ENCODE measurements at places on chromosomes 13 and 19. TPM values are rescaled to one million over a fixed set of nuclear protein-coding genes. Genes with fewer than 3 reads are reported as not detected.

GRCh38 chr19:7669641-7670040, 792 bp downstream of the RETN start:
- H3K36me3 ChIP-seq = no peaks in the 10 kb centered on the region
- no peak for DNase-seq
- no peaks in the 10 kb centered on the region for H3K4me1 ChIP-seq
- H3K27ac ChIP-seq = peak overlapping the region; percentile 54
- H3K27me3 ChIP-seq = no peaks in the 10 kb centered on the region
- peak overlapping the region; percentile 5 for H3K4me3 ChIP-seq

DNA sequence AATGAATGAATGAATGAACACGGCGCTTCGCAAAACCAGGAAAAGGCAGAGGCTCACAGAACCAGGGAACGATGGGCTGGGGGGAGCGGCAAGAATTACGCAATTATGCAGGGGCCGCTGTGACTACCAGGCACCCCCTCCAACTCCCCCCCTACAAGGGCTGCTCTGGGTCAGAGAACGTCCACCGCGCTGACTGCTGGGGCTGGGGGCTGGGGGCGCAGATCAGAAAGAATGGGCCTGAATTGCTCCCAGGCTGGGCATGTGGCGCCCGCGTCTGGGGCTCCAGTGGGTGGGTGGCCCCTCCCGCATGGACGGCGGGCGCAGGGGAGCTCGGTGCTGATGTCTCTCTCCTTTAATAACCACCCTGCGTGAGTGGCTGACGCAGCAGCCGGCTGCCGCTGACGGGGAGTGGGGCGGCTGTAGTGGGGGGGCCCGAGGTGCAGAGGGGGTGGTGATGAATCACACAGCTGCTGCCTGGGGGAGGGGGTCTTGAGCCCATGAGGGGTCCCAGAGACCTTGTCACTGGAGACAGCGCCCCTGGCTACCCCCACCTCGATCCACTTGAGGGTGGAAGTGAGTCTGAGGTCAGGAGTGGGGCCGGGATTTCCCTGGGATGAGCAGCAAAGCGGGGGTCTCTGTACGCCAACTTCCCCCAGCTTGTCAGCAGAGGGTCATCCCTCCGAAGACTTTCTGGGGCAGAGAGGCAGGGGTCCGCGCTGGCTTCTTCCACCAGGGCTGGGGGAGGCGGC, 1.5 kb upstream of the CIRBP start:
- peak overlapping the region; percentile 51 for H3K4me3 ChIP-seq
- DNase-seq = no peak
- peaks cover 77% of the 10 kb centered on the region for H3K4me1 ChIP-seq
- no peaks in the 10 kb centered on the region for H3K27me3 ChIP-seq

- H3K4me1 ChIP-seq = peaks cover 14% of the 10 kb centered on the region
- H3K27ac ChIP-seq = no peak overlapping the region
- H3K4me3 ChIP-seq = no peak overlapping the region
- H3K36me3 ChIP-seq = no peaks in the 10 kb centered on the region
- no peaks in the 10 kb centered on the region for H3K27me3 ChIP-seq
- no peak for DNase-seq
These were observed 290.9 kb downstream of the KCNRG start for GRCh38 chr13:50306156-50306555.

DNA sequence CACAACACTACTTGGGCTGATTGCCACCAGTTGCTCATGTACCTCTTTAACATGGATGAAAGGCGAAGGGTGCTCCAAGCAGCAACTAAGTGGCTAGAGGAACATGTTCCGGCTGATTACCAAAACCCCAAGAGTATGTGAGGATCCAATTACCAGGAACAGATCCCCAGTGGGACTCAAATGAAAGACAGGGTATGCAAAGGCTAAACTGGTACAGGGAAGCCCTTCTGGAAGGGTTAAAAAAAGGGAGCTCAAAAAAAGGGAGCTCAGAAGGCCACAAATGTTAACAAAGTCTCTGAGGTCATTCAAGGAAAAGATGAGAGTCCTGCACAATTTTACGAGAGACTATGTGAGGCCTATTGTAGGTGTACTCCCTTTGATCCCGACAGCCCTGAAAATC, 604.7 kb downstream of the UQCRFS1 start:
- no peak for DNase-seq
- no peaks in the 10 kb centered on the region for H3K4me1 ChIP-seq
- H3K36me3 ChIP-seq = no peaks in the 10 kb centered on the region
- H3K4me3 ChIP-seq = no peak overlapping the region

DNA sequence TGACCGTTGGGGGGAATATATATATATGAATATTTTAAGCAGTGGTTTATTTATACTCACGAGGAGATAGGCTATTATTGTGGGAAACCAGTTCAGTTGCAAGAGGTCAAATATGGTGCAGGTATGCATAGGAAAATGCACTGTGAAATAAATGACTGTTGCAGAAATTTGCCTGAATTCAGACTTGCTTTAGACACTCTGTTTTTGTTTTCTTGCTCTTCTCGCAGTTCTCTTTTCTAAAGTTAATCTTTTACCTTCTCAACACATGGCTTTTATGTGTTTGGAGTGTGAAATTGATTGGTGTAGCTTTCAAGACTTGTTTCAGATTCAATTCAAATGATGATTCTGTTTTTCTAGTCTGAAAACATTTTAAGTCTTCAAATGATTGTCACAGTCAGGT, 109.7 kb downstream of the LRCH1 start:
- no peaks in the 10 kb centered on the region for H3K36me3 ChIP-seq
- peaks cover 60% of the 10 kb centered on the region for H3K4me1 ChIP-seq
- no peaks in the 10 kb centered on the region for H3K27me3 ChIP-seq
- no peak for DNase-seq
- no peak overlapping the region for H3K27ac ChIP-seq
- no peak overlapping the region for H3K4me3 ChIP-seq

ADPRHL1 gene
- 3.0 TPM for total RNA-seq

- no peak overlapping the region for H3K27ac ChIP-seq
- no peaks in the 10 kb centered on the region for H3K36me3 ChIP-seq
- peaks cover 60% of the 10 kb centered on the region for H3K4me1 ChIP-seq
- peak; percentile 77 for DNase-seq
These were observed 10.7 kb downstream of the C19orf25 start for GRCh38 chr19:1468274-1468820.

AMH gene
- 4.8 TPM for total RNA-seq

DNA sequence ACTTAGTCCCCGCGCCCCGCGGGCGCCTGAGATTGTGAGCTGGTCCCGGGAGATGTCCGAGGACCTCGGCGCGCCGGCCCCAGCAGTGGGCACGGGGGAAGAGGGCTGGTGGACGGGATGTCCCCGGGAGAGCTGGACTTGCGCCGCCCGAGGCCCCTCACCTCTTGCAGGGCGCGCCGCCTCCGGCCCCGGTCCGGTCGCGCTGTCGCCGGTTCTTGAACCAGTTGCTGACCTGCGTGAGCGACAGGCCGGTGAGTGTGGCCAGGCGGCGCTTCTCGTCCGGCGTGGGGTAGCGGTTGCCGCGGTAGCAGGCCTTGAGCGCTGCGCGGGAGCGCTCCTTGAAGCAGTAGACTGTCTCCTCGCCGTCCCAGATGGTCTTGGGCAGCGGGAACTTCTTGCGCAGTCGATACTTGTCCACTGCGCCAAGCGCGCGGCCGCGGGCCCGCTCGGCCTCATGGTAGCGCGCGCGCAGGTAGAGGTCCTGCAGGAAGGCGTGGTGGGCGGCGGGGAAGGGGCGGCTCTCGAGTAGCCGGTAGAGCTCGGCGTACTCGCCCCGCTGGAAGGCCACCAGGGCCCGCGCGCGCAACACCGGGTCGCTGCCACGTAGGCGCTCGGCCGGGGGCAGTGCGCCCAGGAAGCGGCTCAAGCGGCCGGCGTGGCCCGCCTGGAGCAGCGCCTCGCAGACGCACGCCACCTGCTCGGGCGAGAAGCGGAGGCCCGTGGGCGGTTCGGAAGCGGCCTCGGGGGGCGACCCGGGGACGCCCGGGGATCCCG, 984 bp downstream of the SIX5 start:
- H3K4me1 ChIP-seq = peaks cover 42% of the 10 kb centered on the region
- H3K4me3 ChIP-seq = peak overlapping the region; percentile 78
- no peaks in the 10 kb centered on the region for H3K36me3 ChIP-seq
- H3K27ac ChIP-seq = peak overlapping the region; percentile 95

ZNF66 gene
- total RNA-seq = 6.2 TPM

GRCh38 chr19:13996928-13997630, 9.0 kb downstream of the RFX1 start:
- peak; percentile 17 for DNase-seq
- H3K4me1 ChIP-seq = peaks cover 2% of the 10 kb centered on the region
- no peak overlapping the region for H3K27ac ChIP-seq
- no peak overlapping the region for H3K4me3 ChIP-seq

DNA sequence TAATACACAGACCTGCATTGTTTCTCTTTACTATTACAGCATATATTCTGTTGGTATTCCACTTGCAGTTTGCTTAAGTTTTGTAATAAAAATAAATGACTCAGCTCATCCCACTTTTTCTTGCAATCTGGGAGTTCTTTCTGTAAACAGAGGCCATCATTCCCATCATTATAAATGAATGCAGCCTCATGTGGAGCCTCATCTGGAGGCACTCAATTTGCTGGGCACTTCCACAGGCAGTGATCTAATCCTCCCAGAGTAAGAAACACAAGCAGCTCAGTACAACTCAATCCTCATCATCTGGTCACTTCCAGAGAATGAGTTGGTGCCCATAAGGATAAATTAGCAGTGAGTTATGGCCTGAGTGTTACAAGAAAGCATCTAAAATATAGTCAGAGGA, 2801.9 kb downstream of the PCDH9 start:
- DNase-seq = no peak
- no peaks in the 10 kb centered on the region for H3K4me1 ChIP-seq
- no peaks in the 10 kb centered on the region for H3K27me3 ChIP-seq
- H3K4me3 ChIP-seq = no peak overlapping the region
- no peaks in the 10 kb centered on the region for H3K36me3 ChIP-seq

DNA sequence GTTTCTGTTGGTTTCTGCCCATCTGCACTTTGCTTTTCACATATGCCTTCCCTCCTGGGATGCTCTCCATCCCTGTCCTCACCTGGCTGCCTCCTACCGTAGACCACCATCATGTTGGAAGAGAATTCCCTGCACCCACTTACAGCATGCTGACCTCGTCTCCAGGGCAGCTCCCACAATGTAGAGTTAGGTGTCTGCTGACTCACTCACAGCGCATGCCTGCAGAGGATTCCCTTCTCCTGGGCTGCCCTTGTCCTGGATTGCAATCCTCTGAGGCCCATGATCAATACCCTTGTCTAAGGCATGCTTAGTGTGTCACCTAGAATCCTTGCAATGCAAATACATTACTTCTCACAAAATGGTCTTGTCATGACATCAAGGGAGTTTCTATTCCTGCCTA, 43.6 kb downstream of the STOML3 start:
- no peaks in the 10 kb centered on the region for H3K27me3 ChIP-seq
- H3K27ac ChIP-seq = no peak overlapping the region
- no peak overlapping the region for H3K4me3 ChIP-seq
- H3K36me3 ChIP-seq = no peaks in the 10 kb centered on the region
- H3K4me1 ChIP-seq = no peaks in the 10 kb centered on the region

DNA sequence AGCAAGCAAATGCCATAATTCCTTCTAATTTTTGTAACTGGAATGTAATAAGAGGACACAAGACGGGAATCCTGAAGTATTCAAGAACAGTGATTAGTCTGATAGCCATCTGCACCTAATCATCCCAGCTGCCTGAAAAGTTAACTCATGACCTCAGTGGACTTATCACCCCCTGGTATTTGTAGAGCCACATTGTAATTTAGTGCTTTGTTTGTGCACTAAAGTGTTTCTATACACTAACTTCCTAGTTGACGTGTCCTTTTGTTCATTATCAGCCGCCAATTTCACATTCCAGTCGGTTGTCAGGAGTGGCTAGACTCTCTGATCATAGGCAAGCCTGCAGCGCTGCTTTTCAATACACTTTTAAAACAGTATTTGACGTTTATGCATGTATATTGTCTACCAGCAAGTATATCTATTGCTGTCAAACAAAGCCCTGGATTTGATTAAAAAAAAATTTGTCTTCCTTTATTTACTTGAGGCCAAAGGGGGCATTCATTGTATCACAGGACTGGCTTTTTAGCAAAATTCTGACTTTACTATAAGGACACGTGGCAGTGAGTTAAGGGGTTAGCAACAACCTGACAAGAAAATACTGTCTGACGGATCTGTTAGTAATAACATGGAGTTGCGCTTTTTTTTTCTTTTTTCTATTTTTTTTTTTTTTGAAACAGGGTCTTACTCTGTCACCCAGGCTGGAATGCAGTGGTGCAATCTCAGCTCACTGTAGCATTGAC, 10.4 kb upstream of the SOX21 start:
- H3K4me3 ChIP-seq = no peak overlapping the region
- no peak for DNase-seq
- no peaks in the 10 kb centered on the region for H3K4me1 ChIP-seq

GRCh38 chr13:52786766-52787165, 47.1 kb upstream of the CNMD start:
- H3K4me3 ChIP-seq = no peak overlapping the region
- H3K36me3 ChIP-seq = no peaks in the 10 kb centered on the region
- DNase-seq = no peak

DNA sequence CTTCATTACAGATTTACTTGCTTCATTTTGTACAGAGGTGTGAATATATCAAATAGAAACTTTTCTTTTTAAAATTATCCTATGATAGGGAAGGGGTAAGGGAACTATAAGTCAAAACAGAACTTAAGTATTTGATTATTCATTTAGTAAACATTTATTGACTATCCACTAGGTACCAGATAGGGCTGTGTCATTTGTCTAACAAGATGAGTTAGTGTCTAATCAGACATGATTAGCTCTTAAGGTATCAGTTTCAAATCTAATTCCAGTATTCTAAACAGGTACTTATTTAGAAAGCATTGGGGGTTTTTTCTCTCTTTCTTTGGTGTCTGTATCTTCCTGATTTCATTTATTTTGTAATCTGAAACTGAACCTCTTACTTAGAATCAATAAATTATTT, 32.2 kb downstream of the CDADC1 start:
- H3K27ac ChIP-seq = no peak overlapping the region
- H3K4me1 ChIP-seq = no peaks in the 10 kb centered on the region
- no peak for DNase-seq
- no peak overlapping the region for H3K4me3 ChIP-seq
- peaks cover 29% of the 10 kb centered on the region for H3K36me3 ChIP-seq
- no peaks in the 10 kb centered on the region for H3K27me3 ChIP-seq

DNA sequence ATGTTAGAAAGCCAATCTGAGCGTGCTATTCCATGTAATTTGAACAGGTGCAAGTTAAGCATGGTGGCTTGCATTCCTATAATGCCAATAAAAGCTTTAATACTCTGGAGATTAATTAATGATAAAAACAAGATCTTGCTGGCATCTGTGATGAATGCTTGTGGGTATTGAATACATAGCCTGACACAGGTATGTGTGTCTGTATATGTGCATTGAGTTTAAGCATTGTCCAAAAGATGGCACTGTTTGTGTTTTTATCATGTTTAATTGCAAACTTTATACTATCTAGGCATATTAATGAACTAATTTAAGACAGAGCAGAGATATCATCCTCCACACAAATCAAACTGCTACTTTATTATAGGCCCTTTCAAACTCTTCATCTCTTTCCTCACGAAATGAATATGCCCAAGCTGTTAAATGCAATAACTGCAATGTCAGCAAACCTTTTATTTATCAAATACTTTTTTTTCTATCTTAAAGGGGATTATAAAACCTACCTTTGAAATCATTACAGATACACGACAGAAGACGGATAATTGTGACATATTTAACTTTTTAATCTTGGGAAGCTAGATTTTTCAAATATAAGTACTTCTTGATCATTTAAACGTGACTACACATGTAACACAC, 86.5 kb downstream of the TNFSF11 start:
- H3K4me3 ChIP-seq = no peak overlapping the region
- no peak for DNase-seq
- no peaks in the 10 kb centered on the region for H3K27me3 ChIP-seq
- no peak overlapping the region for H3K27ac ChIP-seq
- H3K36me3 ChIP-seq = no peaks in the 10 kb centered on the region

GRCh38 chr13:94701313-94702180, 10.8 kb downstream of the SOX21 start:
- H3K27me3 ChIP-seq = peaks cover 3% of the 10 kb centered on the region
- H3K4me3 ChIP-seq = no peak overlapping the region

ERICH4 gene
- not detected for total RNA-seq

All from upper lobe of left lung (tissue), 6 donors.